ENCODE measurements at places on chromosomes 2 and 18. TPM values are rescaled to one million over a fixed set of nuclear protein-coding genes. Genes with fewer than 3 reads are reported as not detected.

ZNF512 gene
- total RNA-seq: 23.5 TPM

WNT10A gene
- under 0.01 TPM for total RNA-seq

RBM44 gene
- 0.65 TPM for total RNA-seq

FOXD4L1 gene
- 0.17 TPM for total RNA-seq

FAP gene
- total RNA-seq: 1.8 TPM

NCKAP5 gene
- 0.05 TPM for total RNA-seq

ICOS gene
- not detected for total RNA-seq

GFPT1 gene
- 32.5 TPM for total RNA-seq

ZNF24 gene
- total RNA-seq: 50.7 TPM

GRCh38 chr18:32910694-32911296 lies 138.0 kb upstream of the KLHL14 start:
- no peak for DNase-seq

DNA sequence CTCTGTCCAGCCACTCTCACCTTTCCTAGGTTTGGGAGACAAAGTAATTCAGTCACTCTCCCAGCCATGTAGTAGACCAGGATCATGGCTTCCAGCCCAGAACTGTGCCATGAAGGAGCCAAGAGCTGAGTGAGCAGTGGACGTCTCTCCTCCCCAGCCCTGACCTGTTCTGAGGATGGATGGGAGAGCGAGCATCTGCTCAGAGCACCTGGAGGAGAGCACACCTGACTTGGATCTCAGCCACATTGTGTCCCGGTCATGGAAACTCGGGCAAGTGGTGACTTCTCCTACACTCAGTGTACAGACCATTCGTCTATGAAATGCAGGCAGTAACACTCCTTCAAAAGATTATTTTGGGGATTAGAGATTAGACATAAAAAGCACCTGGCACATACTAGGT lies 299.7 kb downstream of the TNS1 start:
- no peak for DNase-seq

DNA sequence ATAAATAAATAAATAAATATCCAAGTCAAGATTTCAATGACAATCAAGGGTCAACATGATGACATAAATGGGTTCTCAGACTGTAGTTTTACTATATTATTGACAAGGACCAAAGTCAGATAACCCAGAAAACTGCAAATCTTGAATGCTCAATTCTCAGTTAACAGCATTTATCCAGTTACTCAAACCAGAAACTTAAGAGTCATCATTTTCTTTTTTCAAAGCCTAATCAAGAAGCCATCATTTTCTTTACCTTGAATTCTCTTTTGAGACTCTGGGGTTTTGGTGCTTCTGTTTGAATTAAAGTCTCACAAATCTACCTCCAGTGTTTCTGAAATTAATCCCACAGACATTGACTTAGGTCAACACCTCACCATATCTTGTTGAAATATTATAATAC lies 14.1 kb downstream of the TRMT61B start:
- no peak for DNase-seq

DNA sequence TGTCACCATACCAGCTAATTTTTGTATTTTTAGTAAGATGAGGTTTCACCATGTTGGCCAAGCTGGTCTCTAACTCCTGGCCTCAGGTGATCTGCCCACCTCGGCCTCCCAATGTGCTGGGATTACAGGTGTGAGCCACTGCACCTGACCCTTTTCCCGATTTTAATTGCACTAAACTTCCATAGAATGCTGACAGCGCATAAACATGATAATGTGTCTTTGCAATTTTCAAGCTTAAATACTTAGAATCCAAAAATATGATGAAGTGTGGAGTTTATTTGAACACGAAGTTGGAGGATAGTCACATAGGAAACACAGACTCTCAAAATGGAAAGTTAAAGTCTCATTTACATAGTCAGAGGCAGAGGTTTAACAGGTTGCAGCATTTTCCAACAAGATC lies 138.6 kb downstream of the TPO start:
- no peak for DNase-seq

DNA sequence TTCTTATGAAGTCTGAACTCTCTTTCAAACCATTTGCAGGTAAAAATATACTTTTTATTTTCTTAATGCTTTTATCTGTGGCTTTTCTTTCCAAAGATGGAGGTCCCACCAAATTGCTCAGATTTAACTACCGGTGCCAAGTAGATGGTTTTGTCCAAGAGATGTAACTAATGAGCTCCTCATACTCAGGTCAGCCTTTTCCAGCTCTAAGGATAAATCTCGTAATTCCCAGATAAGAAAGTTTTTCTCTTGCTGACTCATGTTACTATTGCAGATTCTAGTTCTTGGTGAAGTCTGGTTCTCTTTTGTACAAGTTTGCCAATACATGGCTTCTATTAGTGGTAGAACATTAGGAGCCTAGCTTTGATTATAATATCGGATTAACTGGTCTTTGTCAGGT lies 550.8 kb upstream of the ZNF804A start:
- DNase-seq: no peak

DNA sequence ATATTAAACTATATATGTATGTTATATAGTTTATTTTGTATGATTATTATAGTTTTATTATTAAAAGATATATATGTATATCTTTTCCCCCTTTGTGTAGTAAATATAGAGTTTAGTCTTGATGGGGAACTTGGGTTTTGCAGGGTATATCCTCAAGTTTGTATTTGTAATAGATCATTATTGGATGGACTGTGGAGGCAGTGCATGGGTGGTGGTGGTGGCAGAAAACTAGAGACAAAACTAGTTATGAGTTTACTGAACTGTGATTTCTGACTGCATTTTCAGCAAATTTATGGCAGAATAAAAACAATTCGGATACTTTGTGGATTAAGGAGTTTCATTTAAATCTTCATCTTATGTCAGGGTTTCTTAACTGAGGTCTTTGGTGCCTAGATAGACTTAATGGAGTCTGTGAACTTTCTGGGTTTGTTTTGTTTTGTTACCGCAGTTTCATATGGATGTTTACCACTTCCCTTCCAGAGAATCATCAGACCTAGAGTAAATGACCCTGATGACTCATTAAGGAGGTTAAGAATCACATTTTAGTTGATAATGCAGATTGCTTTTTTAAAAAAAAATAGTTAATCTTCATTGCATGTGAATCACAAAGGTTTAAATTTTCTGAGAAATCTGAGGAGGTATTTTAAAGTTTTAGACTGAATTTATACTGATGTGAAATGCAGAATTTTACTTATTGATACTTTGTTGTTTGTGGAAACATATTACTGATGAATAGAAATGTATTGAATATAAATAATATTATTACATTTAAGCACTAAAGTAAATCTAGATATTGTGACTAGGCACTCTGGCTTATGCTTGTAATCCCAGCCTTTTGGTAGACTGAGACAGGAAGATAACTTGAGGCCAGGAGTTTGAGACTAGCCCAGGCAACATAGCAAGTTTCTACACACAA lies 14.5 kb downstream of the EPC2 start:
- DNase-seq: peak; percentile 80

GRCh38 chr2:43133708-43134570 lies 92.5 kb downstream of the ZFP36L2 start:
- DNase-seq: no peak

DNA sequence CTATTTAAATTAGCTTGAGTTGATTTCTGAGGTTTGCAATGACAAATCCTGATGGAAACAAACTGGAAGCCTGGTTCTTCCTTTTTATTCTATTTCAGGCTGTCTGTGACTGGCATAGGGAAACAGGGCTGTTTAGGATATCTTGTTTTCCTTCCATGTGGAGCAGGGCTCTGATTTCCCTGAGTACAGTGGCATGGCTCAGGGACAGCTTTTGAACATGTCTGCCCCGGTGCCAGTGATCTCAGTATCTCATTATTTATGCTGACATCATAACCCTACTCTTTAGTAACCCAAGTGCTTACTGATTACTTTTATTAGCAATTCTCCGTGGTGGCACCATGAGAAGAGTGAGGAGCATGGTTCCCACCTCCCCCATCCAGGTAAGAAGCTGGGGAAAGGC lies 720.3 kb downstream of the GALR1 start:
- no peak for DNase-seq

DNA sequence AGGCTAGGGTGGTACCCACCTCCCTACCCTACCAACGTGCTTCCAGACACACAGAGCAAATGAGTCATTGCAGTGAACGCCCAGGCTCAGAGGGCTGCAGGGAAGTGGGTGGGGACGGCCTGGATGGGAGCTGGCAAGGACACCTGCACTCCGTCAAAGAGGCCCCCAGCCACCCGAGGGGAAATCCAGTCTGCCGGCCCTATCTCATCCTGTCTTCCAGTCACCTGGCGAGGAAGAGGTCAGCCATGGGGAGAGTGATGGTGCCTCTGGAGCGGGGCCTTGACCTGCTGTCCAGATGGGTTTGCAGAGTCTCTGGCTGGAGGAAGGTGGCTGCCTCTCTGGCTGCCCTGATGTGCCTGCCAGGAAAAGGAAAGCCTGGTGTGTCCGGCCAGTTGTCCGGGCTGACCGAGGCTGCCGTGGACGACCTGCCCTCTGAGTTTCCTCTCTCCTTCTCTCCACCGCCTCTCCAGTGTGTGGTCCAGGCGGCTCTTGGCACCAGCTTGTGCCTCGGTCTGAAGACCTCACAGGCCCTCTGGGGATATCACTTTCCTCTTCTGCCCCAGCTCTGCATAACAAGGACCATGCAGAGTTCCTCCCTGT lies 209.7 kb upstream of the COPS8 start:
- DNase-seq: peak; percentile 37

DNA sequence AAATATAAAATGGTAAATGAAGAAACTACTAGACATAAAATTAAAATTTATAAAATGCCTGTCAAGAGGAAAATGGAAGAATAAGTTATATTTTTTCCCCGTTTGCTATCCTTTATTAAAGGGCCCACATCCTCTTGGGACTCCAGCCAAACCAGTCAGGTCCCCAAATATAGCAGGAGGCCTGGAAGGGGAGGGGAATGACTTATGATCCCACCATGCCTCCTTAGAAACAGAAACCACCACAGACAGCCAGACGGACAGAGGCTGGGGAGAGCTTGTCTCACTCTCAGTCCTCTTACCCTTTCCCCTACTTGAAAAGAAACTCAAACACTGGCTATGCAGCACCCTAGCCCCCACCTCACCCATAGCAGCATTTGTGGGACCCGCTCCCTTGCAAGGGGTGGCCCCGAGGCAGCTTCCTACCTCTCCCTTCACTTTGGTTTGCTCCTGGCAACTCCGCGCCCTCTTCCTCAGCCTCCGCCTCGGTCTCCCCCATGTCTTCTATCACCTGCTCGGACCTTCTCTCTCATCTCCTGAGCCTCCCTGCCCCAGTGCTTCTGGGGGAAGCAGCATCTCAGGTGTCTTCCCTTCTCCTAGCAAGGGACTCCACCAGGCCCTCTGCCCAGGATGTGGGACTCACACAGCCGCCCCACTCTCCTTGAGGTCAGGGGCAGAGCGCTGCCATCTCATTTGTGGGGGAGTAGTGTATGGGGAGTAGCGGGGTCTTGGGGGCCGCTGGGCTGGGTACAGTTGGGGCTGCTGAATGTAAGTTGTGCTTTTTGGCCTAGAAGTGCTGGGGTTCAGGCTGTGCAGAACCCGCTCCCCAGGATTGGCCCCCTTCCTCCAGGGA lies 37.4 kb upstream of the ANKRD62 start:
- no peak for DNase-seq

DNA sequence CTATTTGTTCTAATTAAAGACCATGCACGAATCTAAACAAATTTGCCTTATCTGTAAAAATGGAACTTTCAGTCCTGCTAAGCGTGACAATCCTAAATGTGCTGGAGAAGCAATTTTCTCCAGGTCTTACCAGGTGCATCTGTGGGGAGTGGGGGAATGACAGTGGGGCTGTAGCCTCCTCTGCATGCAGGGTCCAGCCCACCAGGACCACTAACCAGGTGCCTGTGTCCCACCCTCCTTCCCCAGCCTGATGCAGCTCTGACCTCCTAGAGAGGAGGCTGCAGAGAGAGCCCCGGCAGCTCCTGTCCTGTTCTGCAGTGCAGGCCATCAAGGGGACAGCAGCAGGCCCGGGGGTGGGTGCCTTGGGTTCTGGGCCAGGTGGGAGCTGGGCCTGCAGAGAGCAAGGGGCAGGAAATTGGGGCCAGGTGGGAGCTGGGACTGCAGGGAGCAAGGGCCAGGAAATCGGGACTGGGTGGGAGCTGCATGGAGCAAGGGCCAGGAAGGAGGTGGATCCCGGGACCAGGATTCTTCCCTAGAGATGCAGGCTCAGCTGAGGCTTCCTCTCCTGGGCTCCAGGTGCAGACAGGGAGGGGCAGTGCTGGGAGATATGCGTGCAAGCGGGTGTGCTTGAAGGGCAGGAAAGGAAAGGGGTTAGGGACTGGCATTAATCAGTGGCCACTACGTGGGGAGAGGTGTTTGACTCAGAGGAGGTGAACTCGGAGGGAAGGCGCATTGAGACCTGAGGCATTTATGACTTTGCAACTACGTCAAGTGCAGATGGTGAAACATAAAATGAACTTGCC lies 185.3 kb downstream of the ANKRD30B start:
- DNase-seq: no peak

DNA sequence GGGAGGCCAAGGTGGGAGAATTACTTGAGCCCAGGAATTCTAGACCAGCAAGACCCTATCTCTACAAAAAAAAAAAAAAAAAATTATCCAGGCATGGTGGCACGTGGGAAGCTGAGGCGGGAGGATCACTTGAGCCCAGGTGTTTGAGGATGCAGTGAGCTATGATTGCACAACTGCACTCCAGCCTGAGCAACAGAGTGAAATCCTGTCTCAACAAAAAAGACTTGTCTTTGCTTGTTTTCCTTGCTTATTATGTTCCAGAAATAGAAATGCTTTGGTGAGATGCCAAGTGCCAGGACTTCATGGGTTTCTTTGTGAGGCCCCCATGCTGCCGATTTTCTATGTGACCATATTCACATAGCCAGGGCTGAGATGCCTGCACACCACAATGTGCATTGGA lies 9.0 kb downstream of the DCDC2C start:
- DNase-seq: no peak

- DNase-seq: no peak
Measured at GRCh38 chr2:133418021-133418420, 150.2 kb downstream of the NCKAP5 start.

- DNase-seq: no peak
Measured at GRCh38 chr2:84173041-84173440, 286.0 kb downstream of the SUCLG1 start.

GRCh38 chr2:239085201-239085992 lies 237.5 kb downstream of the TWIST2 start:
- DNase-seq: no peak

GRCh38 chr2:1581965-1582625 lies 162.2 kb downstream of the PXDN start:
- no peak for DNase-seq

DNA sequence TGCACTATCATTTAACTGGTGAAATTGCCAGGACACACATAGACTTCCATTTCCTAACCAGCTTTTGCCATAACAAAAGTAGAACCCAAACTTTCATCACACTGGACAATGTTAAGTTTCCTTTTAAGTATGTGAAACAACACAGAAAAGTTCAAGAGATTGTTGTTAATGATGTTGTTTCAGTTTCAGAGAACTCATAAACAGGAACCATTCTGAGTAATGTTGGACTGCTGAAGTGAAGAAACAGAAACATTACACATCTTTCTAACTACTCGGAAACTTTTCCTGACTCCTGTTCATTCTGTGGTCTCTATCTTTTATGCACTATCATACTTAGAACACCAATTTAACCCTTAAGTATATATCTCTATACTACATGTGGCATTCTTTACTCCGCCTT lies 179.2 kb downstream of the RIT2 start:
- DNase-seq: no peak

GRCh38 chr2:237412988-237413776 lies 782 bp downstream of the COL6A3 start:
- no peak for DNase-seq

- no peak for DNase-seq
Measured at GRCh38 chr2:231600619-231601355, 8.1 kb downstream of the TEX44 start.

GRCh38 chr2:30271301-30271700 lies 40.0 kb downstream of the LBH start:
- no peak for DNase-seq
